ENCODE measurements at places on chromosomes 4 and X. TPM values are rescaled to one million over a fixed set of nuclear protein-coding genes. Genes with fewer than 3 reads are reported as not detected.

DGKK gene
- 0.19 TPM for total RNA-seq

DNA sequence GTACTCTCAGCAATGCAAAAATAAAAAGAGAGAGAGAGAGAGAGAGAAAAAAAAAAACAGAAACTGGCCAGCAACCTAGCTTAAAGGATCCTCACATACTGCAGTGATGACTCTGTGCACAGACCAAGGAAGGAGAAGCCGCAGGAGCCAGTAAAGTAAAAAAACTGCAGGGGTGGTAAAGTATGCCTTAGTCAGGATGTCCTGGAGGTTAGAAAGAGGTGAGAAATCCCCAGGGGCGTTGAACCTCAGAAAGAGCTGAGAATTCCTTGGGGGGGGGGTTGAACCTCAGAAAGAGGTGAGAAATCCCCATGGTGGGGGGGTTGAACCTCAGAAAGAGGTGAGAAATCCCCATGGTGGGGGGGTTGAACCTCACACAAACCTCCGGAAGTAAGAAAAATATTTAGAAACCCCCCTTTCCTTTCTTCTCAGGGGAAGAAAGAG is 48.0 kb downstream of the MAGEA9 start:
- DNase-seq, result peak; percentile 25

GRCh38 chrX:10620121-10620699 is at the start of gene MID1:
Gene MID1 (minus strand): TSS chrX:10620585. CDS start chrX:10567547, 53,038 bp downstream.
- peak; percentile 89 for DNase-seq

GRCh38 chr4:65983061-65983460 is 312.8 kb upstream of the EPHA5 start:
- DNase-seq, result no peak

GRCh38 chr4:152655272-152656129 is 24.3 kb downstream of the TMEM154 start:
- no peak for DNase-seq

Data from neural progenitor cell (in vitro differentiated cells).